Myocyte (in vitro differentiated cells): ENCODE measurements at places on chromosomes 12 and 14.

GRCh38 chr14:103205541-103205906 lies 82.3 kb downstream of the TNFAIP2 start:
- no peak for DNase-seq

DNA sequence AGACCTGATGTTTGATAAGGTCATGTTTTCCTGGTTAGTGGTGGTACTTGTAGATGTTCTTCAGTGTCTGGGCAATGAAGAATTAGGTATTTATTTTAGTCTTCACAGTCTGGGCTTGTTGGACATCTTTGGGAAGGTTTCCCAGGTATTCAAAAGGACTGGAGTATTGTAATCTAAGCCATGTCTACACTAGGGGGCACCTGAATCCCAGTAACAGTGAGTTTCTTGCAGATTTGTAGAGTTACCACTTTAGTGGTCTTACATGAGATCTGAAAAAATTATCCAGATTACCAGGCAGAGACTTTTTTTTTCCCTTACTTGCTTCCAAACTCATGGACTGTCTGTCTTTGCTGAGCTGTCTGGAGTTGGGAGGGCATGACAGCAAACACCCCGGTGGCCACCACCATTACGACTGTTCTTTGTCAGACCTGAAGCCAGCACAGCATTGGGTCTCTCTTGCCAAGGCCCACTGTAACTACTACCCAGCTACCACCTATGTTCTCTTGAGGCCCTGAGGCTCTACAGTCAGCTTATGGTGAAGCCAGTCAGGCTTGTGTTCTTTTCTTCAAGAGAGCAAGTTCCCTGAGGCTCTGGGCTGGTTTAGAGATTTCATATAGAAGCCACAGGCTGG lies 820.7 kb upstream of the FBXO33 start:
- DNase-seq: no peak

GRCh38 chr12:124786061-124786964 lies 77.4 kb downstream of the SCARB1 start:
- peak; percentile 86 for DNase-seq

DNA sequence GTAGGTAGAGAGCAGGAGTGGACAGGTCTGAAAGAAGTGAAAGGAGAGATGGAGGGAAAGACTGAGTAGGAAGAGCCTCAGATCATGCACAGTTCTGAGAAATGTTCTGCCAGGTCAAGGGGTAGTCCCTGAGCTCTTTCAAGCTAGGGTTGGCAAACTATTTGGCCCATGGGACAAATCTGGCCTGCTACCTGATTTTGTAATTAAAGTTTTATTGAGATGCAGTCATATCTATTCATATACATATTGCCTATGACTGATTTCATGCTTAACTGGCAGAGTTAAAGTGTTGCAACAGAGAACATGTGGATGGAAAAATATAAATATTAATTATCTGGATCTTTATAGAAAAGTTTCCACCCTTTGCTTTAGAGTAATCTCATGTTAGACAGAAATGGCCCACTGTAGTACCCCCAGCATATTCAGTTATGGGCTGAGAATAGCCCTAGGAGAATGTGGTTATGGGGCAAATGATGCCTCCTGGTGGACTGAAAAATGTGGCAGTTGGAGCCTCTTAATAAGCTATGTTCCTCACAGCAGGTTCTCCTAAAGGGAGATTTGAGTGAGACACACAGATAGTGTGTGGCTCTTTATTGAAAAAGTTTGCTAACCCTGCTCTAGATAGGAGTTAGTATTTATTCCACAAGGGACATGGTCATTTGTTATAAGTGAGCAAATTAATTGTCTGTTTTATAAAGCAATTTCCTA lies 476.9 kb downstream of the LRIG3 start:
- peak; percentile 43 for DNase-seq

DNA sequence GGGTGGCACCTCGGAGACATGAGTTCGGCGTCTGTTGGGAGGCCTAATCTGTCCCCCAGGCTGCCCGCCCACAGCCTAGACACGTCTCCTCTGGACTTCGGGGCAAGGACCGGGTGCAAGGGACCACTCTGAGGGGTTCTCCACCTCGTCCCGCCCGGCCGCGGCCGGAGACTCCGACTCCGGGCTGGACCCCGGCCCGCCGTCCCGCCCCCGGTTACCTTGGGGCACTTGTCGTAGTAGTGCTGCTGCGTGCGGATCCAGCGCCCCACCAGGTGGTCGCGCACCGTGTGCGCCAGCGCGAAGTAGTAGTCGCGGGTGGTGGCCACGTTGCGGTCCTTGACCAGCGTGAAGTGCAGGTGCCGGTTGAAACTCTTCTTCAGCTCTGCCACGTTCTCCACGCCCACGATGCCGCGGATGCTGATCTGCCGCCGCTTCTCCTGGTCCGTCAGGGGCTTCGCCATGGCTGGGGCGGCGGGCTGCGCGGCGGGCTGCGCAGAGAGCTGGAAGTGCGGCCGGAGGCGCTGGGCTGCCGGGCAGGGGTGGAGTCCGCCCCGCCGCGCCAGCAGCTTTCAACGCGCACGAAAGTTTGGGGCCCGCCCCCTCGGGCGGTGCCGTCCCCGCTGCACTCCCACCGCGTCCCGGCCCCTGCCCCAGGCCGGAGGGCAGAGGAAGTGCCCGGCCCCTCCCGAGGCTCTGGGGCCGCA lies at the start of gene PYGL:
Gene PYGL (minus strand): TSS at position 541 of the 704 bp plus-strand sequence. CDS start 80 bp downstream, at position 461.
- DNase-seq: peak; percentile 83

- no peak for DNase-seq
Measured at GRCh38 chr12:9951026-9951675, 19.0 kb upstream of the CLEC2A start.

DNA sequence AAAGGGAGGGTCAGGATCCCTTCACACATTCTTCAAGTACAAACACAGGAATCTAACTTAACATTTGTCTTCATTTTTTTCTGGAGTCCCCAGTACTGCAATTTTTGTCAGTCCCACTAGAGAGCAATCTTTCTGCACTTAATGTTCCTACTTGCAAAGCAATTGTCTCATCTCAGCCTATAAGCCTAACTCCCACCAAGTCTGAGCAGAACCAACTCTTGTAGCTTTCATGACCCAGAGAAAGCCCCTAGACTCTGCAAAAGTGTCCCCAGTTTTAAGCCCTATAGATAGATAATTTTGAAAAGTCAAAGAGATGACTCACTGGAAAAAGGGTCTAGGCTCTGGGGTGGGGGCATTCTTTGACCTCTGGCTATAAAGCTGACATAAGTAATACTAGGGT lies 1.8 kb upstream of the ZBTB39 start:
- DNase-seq: peak; percentile 67

DNA sequence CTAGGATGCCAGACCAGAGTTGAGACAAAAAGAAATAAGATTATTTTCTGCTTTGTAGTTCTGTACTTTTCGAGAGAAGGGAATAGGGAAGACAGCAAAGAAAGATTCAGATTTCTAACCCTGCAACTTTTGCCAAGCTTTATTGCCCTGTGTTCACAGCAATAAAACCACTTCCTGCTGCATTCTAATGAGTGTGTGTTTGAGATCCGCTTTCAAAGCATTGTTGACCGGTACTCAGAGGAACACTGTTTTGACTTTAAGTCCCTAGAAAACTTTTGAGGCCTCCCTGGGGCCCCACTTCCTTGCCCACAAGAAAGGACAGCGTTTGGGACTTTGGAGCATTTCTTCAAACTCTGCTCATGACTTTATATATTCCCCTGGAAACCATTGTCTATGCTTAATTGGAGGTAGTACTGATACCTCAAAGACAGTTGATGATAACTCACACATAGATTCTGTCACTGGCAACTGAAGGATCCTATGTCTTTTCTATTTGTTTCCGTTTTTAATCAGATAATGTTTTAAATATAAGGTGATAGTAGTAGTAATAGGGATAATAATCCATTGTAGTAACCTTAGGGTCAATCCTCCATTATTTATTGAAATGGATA lies 1.3 kb downstream of the RNASE6 start:
- DNase-seq: no peak

DNA sequence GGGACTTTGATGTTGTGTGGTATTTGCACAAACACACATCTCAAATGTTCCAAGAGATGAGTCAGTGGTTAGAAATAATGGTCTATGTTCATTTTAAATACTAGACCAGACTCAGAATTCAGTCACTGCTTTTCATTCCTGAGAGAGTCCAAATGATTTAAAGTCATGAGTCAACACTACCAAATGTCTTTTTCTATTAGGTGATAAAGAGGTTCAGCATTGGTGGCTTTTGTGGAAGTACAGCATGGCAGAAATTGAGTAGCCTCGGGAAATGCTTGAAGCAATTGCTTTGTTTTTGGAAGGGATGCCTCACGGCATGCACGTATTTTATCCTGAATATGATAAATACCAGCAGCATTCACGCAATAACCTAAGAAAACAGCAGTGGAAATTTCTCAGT lies 115.7 kb downstream of the DIO2 start:
- DNase-seq: peak; percentile 1

DNA sequence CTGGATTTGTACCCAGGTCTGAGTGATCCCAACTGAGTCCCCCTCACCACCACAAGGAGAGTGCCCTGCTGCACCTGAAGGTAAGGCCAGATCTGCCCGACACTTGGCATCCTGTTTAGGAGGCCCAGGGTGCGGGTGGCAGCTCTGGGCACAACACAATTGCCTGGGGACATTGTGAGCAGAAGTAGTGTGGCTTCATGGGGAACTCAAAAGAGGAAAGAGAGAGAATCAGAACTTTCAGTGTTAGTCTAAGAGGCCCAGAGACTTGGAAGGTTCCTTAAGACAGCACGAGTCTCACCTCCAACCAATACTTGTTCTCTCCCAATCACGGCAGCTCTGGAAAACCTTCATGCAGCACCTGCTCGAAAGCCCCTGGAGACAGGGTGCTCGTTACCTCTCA lies 6.6 kb upstream of the SLC8B1 start:
- no peak for DNase-seq

- no peak for DNase-seq
Measured at GRCh38 chr12:62716866-62717525, 218.0 kb downstream of the PPM1H start.

- DNase-seq: no peak
Measured at GRCh38 chr14:104388011-104388521, 191.5 kb upstream of the C14orf180 start.

DNA sequence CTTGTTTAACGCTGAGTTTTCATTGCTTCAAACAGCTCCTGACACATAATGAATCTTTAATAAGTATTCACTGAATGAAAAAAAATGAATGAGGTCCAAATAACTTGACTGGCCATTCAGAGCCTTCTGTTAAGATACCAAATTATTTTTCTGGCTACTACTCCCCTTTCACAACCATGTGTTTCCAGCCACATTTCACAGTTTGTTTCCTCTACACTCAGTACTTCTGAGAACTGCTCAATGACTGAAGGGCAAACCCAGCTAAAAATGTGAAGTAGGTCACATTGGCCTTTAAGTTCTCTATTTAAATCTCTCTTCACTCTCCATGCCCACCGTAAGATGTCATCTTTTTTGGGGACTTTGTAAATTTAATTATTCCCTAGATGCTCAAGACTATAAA lies 78.4 kb upstream of the KRR1 start:
- DNase-seq: no peak

GRCh38 chr14:44388306-44388705 lies 118.8 kb downstream of the FSCB start:
- DNase-seq: no peak

DNA sequence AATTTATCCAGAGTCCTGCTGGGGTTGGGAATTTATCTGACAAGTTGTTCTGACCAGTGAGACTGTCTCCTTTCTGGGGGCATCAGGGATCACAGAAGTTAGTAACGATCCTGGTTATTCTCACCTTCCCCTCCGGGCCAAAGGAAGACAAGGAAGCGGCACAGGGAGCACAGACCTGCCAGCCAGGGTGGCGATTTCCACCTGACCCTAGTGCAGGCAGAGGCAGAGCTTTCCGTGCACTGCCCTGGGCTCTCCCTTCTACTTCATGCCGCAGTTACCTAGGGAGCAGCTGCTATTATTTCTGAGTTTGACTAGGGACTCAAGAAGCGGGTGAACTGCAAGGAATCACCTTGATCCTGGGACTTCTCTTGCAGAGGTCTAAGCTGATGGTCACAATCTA lies 7.4 kb downstream of the TMEM106C start:
- no peak for DNase-seq

- DNase-seq: no peak
Measured at GRCh38 chr12:53105256-53105655, 2.0 kb downstream of the SOAT2 start.

- DNase-seq: no peak
Measured at GRCh38 chr12:13022851-13023271, 21.3 kb upstream of the FAM234B start.

GRCh38 chr14:105605464-105606304 lies 79.3 kb downstream of the TMEM121 start:
- no peak for DNase-seq

GRCh38 chr14:29037411-29037810 lies 270.8 kb downstream of the FOXG1 start:
- no peak for DNase-seq

GRCh38 chr12:15520083-15520482 lies 197.8 kb downstream of the PTPRO start:
- no peak for DNase-seq

DNA sequence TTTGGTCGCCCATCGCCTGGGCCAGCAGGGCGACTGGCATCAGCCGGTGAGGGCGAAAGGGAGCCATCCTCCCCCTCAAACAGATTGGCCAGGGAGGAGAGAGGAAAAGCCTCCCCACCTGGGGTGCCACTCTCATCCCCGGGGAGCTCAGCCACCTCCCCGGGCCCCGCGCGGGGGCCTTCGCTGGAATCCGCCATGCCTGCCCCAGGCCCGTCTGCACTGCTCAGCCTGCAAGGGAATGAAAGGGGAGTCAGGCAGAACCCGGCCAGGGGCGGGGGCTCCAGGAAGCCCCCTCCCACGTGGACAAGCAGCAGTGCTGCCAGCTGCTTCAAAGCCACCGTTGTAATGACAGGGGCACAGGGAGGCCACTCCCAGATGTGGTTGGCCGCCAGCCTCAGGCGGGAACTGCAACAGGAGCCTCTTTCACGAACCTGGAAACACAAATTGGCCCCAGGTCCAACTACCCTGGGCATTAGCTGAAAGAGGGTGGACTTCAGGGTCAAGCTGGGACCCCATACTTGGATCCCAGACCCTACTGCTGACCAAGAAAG lies 18.5 kb downstream of the TRPV4 start:
- no peak for DNase-seq

GRCh38 chr12:76020731-76021672 lies 10.6 kb downstream of the PHLDA1 start:
- DNase-seq: peak; percentile 86

DNA sequence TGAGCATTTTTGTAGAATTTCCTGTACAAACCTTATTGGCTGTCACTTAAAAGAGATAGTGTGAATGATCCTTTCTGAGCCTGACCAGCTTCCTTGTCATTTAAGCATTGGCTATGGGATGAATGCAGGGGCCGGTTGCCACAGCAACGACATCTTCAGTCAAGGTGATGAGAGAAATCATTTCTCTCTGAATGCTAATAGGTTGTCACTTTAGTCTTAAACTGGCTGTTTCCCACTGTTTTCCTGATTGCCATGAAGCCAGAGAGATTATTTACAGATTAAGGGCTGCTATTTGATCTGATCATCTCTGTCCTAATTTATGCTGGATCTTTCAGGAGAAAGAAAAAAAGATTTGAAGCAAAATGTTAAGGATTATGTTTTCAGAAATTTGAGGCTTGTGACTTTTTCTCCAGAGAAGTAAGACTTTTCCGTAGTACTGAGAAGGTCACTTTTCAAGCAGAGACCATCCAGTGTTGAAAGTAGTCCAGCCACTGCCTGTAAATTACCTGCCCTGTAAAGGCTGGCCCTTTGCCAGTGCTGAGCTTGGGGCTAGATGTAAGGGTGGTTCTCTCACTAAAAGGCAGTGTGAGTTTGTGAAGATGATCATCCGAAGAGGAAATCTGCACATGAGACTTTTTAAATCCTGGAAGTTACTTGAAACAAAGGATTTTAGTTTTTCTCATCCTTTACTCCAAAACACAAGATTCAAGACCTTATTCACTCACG lies 235.6 kb downstream of the DACT1 start:
- no peak for DNase-seq
